ENCODE measurements at places on chromosomes 5 and 9.

- DNase-seq, result no peak
These were observed 413.6 kb downstream of the ENC1 start for GRCh38 chr5:74226716-74227485.

DNA sequence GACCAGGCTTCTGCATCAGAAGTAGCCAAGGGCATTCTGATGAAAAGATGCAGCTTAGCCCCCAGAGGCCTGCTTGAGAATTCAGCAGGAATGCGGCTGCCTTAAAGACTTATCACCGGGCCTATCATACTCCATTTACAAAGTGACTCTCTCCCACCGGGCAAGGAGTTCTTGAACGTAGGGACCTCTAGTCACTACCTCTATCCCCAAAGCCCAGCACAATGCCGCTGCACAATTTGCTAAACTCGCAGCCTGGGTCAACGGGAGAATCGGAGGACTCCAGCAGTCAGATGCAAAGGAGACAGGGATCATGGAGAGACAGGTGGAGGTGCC is 661 bp downstream of the PDCL start:
- DNase-seq, result no peak

DNA sequence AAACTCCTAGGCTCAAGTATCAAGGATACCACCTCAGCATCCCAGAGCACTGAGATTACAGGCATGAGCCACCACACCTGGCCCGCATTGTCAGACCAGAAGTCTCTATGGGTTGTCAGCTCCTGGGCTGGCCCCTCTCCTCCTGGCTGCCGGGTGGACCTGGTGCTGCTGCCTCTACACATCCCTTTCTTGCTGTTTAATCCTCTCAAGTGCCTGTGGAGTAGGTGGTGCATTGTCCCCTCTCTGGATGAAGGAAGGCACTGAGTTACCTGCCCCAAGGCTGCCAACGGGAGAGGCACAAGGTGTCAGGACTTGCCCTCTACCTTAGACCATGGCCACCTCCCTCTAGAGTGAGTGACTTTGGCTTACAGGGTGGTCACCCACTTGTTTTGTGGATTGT is 37.4 kb downstream of the PHF2 start:
- no peak for DNase-seq

- DNase-seq, result no peak
These were observed 102.9 kb upstream of the RAD23B start for GRCh38 chr9:107180206-107180605.

DNA sequence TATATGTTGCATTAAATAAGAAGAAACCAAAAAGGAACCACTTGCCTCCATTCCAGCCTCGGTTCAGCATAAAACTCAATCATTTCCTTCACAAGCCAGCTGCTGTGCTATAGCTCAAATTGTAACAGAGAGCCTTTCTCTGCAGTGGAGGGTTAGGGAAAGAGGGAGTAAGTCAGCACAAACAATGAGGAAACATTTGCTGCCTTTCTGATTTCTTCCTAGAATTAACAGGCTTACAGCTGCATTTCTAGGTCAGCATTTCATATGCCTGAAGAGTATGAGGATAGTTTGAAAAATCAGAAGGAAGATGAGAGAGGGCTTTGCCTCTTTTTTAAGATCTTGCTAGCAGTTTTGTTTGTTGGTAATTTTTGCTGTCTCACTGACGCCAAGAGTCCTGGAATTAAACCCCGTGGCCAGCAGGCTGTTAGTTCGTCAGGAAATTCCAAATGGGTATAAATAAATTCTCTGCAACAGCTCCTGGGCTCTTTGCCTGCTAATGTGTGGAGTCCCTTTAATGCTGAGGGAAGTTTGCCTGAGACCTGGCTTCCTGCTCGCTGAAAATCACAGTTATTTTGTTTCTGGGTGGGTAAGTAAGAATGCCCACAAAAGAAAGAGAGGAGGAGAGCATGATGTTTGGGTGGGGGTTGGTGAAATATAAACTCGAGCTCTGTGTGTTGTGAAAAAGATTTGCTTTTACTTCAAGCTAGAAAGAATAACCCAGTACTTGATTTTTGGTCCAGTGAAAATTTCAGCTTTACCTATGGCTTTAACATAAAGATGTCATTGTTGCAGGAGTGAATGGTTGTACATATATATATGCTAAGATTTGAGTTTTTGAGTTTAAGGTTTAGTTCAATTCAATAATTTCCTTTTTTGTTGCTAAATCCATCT is 148.1 kb upstream of the DMRT1 start:
- no peak for DNase-seq

- DNase-seq, result no peak
These were observed 6.2 kb downstream of the TERT start for GRCh38 chr5:1288439-1289335.

GRCh38 chr9:128882677-128883603 is 1.0 kb downstream of the LRRC8A start:
- DNase-seq, result no peak

GRCh38 chr5:108681079-108681921 is 66.4 kb upstream of the FER start:
- DNase-seq, result no peak

- no peak for DNase-seq
These were observed 23.8 kb downstream of the RETREG1 start for GRCh38 chr5:16593013-16593412.

- DNase-seq, result no peak
These were observed 152.5 kb downstream of the ADAMTS6 start for GRCh38 chr5:65329266-65329665.

GRCh38 chr9:5569409-5569808 is 59.1 kb downstream of the PDCD1LG2 start:
- DNase-seq, result no peak

DNA sequence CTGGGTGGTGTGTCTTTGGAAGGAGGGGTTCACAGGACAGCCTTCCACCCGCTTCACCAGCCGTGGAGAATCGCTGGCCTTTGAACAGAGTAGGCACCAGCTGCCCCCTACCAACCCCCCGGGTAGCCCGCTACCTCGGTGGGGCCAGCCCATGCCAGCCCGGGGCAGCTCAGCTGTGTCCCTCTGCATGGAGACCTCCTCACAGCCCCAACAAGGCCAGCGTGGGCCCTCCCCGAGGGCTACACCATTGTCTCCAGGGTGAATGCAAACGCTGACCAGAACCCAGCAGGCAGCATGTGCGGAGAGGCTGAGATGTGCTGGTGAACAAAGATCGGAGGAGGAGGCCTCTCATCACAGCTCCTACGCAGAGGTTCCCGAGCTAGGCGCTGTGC is 51.9 kb downstream of the LMX1B start:
- no peak for DNase-seq

- no peak for DNase-seq
These were observed 74.0 kb upstream of the PHYKPL start for GRCh38 chr5:178306430-178307225.

DNA sequence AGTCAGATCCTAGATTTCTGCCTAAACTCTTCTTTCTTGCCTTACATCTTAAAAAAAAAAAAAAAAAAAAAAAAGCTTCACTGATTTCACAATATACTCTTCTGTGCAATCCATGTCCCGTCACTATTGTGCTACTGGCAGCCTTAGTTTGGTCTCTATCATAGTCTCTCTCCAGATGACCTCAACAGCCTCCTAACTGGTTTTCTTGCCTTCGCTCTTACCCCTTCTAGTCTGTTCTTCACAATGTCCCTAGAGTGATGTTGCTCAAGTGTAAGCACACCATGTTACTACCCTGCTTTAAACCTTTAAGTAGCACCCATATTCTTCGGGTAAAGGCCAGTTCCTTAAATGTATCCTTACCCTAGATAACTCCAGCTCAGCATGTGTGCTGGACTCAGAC is 25.8 kb downstream of the CD180 start:
- no peak for DNase-seq

DNA sequence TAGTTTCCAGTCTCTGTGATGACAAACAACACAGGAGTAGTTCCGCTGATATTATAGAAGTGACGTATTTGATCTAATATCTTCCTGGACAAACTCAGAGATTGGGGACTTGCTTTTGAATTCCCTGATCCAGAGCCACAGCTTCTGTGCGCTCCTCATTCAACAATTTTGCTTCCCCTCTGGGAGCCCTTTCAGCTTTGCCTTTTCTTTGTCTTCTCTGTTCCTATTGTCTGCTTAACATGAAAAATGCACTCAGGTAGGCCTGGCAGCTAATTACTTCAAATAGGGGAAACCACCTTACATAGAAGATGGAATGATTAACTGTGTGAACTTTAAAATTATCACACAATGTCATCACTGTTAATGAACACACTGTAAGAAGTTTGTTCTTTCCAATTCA is 192.9 kb downstream of the EPB41L4A start:
- no peak for DNase-seq

GRCh38 chr5:21802869-21803490 is 1050.2 kb downstream of the CDH12 start:
- DNase-seq, result peak; percentile 31

Data from NCI-H2081 treated with DMSO at 0.1 percent for 48 hours (cell line).